ENCODE measurements at places on chromosomes 6 and 20. TPM values are rescaled to one million over a fixed set of nuclear protein-coding genes. Genes with fewer than 3 reads are reported as not detected.

DNA sequence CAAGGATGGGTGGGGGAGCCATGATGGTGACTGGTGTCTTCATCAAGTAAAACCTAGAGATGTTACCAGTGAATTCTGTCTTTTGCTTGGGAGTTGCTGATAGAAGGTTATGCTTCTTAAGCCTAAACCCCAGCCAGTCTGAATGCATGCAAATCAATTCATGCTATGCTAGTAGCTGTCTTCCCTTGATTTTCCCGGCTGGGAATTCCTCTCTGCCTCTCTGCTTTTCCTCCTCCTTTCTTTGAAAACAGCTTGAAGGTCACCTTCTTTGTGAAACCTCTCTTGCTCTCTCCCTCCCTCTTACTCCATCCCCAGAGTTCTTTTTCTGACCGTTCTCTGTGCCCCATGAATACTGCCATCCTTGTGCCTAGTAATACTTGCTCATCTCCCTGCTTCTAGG lies 58.9 kb downstream of the TMEM200A start:
- DNase-seq: no peak

- no peak for DNase-seq
These were observed 470.6 kb upstream of the AGPAT4 start for GRCh38 chr6:161744211-161745067.

DNA sequence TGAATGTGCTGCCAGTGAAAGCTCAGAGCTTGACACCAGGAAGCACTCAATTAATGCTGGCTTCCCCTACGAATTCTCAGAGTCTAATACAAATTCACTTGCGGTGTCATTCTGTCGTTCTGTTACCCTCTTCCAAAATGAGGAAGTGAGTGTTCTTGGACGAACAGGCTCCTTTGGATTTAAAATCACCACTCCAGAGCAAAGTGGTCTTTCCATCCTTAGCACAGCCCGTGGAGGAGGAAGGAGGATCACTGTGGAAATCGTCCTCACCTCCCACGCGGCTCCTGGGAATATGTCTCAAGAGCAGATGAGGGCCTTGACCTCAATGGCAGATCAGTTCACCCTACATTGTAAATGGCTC lies 41.7 kb downstream of the RIOK1 start:
- no peak for DNase-seq

Gene WASF1
- total RNA-seq: 11.8 TPM

Gene MRAP2
- total RNA-seq: not detected

Measured in HFFc6 (cell line).